ENCODE measurements at places on chromosomes 2 and 18.

DNA sequence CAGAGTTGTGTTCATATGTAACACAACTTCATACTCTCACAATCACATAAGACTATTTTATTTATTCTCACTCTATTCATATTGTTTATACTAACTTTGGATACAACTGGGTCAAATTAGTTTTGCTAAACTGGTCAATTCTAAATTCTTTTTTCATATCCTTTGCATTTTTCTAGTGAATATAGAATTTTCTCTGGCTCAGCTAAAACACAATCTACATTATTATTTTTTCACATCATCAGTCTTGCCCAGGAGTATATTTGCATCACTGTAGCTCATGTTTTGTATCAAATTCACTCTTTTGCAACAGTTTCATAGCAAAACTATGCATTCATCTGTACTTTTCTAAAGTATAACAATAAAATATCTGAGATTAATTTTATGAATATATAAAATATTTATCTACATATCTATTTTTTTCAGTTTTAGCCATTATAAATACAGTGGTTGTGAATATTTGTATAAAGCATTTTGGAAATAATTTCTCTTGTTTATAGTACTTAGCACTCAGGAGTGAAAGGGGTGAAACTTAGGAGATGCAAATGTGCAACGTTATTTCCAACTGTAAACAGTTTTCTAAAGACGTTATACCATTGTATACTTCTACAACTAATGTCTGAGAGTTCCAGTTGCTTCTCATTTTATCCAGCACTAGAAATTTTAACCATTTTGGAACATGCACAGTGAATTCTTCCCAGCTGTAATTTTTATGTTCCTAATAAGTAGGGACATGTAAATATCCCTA, 854.6 kb downstream of the CBLN2 start:
- DNase-seq, result no peak

DNA sequence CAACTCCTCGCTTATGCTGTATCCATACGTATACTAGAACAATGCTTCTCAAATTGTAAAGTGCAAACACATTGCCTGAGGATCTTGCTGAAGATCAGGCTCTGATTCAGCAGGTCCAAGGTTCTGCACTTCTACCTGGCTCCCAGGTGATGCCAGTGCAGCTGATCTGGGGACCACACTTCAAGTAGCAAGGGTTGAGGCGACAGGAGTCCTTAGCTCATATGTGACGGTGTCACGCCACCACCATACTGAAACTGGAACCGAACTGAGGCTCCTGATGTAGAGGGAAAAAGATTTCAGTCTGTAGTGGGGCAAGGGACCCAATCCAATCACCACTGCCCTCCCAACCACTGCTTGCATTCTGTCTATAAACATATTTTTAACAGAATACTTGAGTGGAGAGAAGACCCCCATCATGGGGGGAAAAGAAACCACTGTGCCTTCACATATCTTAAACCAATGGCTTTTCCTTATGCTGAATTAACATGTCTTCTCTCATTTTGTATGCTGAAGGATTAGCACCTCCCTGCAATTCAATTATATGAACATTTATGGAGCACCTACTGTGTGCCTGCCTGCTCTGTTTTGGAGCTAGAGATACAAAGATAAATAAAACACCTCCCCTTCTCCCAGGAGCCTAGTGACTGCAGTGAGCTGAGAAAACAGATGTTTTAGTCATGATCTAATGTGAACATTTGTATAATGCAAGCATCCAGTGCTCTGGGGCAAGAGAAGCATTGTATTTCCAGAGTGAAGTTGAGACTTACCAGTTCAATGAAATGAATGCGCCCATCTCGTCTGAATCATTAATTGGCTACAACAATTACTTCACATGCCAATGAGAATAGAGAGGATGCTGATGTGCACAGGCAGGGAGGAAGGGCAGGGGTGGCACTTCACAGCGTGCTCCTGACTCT, 6.6 kb upstream of the ASAP2 start:
- DNase-seq, result no peak

GRCh38 chr2:201156640-201157039, 26.3 kb upstream of the CASP10 start:
- DNase-seq, result no peak

DNA sequence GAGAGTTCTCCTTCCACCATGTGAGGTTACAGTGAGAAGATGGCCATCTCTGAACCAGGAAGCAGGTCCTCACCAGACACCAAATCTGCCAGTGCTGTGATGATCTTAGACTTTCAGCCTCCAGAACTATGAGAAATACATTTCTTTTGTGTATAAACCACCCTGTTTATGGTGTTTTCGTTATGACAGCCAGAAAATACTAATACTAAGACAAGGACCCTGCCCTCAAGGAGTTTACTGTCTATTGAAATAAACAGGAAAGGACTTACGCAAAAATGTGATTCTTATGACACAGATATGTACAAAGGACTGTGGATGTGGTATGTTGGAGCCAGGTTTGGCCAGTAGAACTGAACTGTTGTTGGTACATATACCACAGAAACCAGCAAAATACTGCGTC, 184.3 kb downstream of the MCFD2 start:
- no peak for DNase-seq

GRCh38 chr18:65934874-65935273, 184.1 kb downstream of the CDH7 start:
- DNase-seq, result no peak

DNA sequence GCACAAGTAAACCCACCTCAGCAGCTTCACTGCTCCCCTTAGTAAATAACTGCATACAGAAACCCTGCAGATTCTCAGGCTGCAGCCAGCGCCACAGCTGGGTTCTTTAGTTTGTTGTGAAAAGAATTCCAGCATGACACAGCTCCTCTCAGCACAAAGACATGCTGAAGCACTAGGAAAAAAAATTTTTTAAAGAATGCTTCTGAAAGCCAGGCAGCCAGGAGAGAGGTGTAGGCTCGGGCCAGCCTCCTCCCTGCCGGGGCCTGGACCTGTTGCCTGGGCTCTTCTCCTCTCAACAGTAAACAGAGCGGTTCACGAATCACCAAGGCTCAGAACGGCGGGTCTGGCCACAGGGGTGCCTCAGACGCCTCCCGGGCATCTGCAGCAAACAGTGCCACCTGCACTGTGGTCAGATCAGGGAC, 95.7 kb upstream of the POU3F3 start:
- no peak for DNase-seq

- DNase-seq, result no peak
Measured at GRCh38 chr18:23087352-23087751, 47.9 kb upstream of the CABLES1 start.

DNA sequence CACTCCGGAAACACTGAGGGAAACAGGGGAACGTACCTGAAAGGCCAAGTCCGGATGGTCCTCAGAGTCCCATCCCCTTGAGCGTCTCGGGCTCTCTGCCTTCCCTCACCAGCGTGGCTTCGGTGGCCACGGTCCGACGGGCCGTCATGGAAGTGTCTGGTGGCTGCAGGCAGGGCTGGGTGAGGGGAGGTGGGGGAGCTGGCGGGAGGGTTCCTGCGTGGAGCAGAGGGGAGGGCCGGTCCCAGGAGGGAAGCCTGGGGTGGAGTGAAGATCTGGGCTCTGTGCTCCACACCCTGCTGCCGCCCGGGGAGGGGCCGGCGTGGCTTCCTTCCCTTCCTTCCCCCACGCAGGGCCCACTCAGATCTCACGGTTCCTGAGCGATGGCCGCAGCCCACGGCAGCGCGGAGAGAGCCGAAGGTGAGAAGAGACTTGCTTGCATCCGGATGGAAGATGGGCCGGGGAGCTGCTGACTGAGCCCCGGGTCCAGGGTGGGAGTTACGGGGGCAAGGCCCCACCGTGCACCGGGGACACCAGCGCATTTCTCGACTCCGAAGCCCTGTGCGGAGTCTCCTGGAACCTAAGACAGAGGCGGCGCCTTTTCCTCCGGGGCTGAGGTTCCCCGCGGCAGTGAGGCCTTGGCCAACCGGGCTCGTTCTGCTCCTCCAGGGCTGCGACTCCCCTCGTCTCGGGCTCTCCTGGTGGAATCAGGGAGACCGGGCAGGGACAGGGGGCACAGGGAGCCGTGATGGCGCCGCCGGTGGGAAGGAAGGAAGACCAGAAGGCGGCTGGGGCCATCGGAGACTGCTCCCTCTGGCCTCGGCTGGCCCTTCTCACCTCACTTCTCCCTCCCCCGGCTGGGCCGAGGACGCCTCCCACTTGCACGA, 49.1 kb downstream of the KCNF1 start:
- DNase-seq, result no peak

- no peak for DNase-seq
Measured at GRCh38 chr18:31401156-31402025, 24.8 kb downstream of the DSG4 start.

GRCh38 chr2:106115250-106115649, 78.9 kb downstream of the UXS1 start:
- peak; percentile 81 for DNase-seq

GRCh38 chr2:51846796-51847195, 814.9 kb upstream of the NRXN1 start:
- DNase-seq, result no peak

DNA sequence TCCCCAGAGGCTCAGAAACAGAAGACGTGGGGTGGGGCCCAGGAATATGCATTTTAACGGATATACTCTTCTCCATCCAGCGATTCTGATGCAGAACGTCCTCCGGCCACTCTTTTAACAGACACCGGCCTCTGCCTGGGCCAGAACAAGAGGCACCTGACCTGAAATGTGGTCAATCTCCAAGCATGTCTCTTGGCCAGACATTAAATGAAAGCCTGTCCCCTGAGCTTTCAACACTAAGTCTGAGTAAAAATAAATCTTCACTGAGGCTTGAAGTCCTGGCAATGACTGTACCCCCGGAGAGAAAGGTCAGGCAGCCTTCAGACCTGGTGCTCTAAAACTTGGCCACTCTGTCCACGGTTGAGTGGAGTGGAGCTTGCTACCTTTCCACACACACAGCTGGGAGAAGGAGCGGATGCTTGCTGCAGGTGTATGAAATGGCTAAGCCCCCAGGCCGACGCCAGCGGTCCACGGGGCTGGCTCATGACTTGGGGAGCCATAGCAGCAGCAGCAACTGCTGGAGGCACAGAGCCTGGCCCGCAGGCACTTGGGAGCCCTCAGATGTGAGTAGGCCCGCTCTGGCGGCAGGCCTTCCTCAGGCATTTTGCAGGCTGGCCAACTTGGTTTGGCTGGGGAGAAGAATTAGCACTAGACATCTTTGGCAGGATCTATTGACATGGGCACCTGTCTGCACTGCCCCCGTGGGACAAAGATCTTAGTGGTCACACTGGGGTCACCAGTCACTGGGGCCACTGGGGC, 79.7 kb downstream of the TMEM17 start:
- DNase-seq, result no peak

DNA sequence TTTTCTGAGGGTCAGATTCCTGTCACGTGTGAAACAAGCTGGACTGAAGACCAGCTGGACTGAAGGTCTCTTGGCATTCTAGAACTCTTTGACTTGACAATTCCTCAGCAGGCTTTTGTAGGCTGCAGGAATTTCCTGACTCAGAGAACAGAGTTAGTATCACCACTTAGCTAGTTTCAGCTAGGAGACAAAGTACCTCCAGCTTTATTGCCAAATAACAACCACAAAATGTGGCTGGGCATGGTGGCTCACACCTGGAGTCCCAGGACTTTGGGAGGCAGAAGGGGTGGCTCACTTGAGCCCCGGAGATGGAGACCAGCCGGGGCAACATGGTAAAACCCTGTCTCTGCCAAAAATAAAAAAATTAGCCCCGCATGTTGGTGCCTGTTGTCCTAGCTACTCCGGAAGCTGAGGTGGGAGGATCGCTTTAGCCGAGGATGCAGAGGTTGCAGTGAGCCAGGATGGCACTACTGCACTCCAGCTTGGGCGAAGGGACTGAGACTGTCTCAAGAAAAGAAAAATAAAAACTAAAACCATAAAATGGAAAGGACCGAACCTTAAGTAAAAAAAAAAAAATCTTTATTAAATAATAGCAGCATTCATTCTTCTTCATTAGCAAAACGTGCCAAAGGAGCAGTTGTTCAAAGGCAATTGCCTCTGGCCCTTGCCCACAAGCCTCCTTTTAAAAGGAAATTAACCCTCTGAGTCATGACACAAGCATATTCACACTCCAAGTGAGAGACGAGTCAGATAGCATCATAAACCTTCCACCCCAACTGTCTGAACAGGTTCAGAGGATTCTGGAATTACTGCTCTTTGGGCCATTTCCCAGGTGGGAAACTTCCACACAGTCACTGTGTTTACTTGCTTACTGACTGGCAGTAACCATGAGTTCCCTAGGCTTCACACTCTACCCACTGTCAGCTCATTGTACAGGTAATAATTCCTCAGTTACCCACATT, 88.9 kb downstream of the MYL12B start:
- DNase-seq, result no peak

DNA sequence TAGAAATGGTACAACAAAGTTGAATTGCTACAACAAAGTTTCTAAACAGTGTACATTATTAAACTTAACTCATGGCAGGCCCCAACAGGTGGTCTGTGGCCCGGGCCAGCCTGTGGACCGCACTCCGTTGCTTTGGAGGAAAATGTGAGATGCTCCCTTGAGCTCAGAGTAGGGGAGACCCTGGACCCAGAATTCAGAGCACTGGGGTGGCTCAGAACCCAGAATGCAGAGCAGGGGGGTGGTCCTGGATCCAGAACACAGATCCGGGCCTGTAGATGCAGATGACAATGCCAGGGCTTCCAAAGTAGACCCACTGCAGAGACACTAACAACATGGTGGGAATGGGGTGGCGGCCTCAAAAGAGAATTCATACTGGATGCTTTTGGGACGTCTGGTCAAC, 311.0 kb downstream of the NDUFA10 start:
- DNase-seq, result no peak

- peak; percentile 90 for DNase-seq
Measured at GRCh38 chr2:60439219-60439974, 114.1 kb downstream of the BCL11A start.

- no peak for DNase-seq
Measured at GRCh38 chr2:35035883-35036282, 1319.7 kb upstream of the CRIM1 start.

DNA sequence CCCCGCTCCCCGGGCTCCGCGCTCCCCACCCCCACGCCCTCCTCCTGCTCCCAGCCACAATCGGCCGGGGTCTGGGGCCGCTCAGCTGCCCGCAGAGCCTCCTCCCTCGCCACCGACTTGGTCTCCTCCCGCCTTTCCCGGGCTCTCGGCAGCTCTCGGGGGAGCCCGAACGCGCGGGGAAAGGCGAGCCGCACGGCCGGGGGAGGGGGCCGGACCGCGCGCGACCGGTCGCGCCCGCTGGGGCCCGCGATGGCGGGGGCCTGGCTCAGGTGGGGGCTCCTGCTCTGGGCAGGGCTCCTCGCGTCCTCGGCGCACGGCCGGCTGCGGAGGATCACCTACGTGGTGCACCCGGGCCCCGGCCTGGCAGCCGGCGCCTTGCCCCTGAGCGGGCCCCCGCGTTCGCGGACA, 327 bp downstream of the LTBP1 start:
- no peak for DNase-seq

DNA sequence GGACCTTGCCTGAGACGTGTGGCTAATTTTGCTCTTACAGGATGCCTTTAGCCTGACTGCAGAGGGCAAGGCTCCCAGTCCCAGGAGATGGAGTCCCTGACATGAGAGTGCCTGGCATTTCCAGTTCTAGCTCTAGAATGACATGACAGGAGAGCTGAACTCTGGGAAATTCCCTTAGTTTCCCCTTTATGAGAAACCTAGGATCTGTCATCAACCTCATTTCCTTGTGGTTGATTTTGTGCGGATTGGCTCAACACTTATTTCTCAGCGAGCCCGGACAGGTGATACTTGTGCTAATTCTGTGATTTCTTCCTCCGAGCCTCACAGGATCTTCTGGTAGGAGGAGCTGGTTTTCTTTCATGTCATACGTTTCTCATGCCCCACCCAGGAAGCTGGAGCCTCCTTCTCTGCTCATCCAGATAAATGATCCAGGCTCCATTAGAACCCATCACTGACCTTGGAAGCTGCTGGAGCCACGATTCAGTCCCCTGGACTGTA, at the start of gene IL36G:
Gene IL36G (plus strand): TSS at position 448 of the 498 bp plus-strand sequence. CDS start 633 bp downstream, outside the sequence.
- DNase-seq, result no peak
